Activated CD8-positive, alpha-beta memory T cell treated with anti-CD3 and anti-CD28 coated beads for 4 hours (primary cell): ENCODE measurements at places on chromosomes 16 and 17.

- DNase-seq, result no peak
Measured at GRCh38 chr16:70659953-70660671, 13.8 kb downstream of the IL34 start.

GRCh38 chr16:86257546-86257945, 252.8 kb upstream of the FOXF1 start:
- no peak for DNase-seq

DNA sequence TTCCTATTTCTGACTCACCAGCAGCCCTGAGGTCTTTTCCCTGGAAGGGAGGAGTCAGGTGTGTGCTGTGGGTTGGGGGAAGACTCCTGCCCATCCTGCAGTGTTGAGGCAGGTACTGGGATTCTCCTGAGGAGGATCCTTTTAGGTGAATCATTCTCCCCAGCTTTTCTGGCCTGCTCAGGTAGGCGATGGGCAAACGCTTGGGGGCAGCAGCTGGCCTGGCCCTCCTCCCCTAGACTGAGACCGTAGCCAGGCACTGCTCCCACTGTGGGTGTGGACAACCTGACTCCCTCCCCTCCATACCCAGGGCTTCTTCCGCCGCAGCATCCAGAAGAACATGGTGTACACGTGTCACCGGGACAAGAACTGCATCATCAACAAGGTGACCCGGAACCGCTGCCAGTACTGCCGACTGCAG, 15.1 kb downstream of the GJD3 start:
- DNase-seq, result no peak

DNA sequence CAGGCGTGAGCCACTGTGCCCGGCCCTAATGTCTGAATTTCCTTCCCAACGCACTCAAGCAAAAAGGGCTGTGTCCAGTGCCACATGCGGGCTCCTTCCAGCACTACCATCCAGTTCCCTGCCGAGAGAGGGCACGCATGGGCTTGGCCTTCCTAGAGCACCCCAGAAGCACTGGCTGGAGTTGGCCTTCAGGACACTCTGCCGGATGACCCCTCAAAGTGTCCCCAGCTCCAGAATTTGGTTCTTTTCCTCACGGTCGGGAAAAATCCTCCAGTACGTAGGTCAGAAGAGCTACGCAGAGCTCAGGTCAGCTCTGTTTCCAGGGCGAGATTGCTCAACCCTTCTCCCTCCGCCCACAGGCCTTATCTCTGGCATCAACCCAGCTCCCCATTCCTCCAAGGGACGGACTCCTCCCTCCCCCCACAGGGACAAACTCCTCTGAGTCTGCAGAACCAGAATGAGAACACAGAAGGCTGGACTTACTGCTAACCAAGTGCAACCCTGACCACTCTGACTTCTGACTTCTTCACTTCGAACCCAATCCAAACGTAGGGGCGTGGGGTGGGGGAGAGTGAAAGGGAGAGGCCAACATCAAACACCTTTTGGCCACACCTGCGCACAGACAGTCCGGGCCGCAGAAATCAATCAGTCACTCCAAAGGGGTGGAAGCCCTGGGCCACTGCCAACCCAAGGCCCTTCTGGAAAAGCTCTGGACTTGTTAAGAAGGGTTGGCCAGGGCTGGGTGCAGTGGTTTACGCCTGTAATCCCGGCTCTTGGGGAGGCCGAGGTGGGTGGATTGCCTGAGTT, 3.6 kb downstream of the CDC42EP4 start:
- no peak for DNase-seq

GRCh38 chr17:62751060-62751691, 56.9 kb downstream of the MARCHF10 start:
- no peak for DNase-seq
